ENCODE measurements at places on chromosomes 12 and 14. TPM values are rescaled to one million over a fixed set of nuclear protein-coding genes. Genes with fewer than 3 reads are reported as not detected.

Gene KCNH3
- under 0.01 TPM for total RNA-seq

Gene SMCO2
- not detected for total RNA-seq

Gene TC2N
- total RNA-seq, result 0.56 TPM

Gene SMIM41
- total RNA-seq, result not detected

Gene TDRD9
- total RNA-seq, result 2.5 TPM

Gene ALKBH2
- total RNA-seq, result 20.3 TPM

Gene E2F7
- 28.6 TPM for total RNA-seq

Gene IL22
- not detected for total RNA-seq

Gene YBX3
- 64.5 TPM for total RNA-seq

Measured in regular cardiac myocyte (primary cell).